Neuronal stem cell (in vitro differentiated cells): ENCODE measurements at places on chromosomes 16 and 17.

- DNase-seq = no peak
Observed at GRCh38 chr16:14302399-14303181, 231.5 kb downstream of the MRTFB start.

- no peak for DNase-seq
Observed at GRCh38 chr16:1696863-1697262, 9.1 kb upstream of the MAPK8IP3 start.

GRCh38 chr17:1067282-1067956, 70.5 kb downstream of the TIMM22 start:
- no peak for DNase-seq

- no peak for DNase-seq
Observed at GRCh38 chr16:10352262-10352661, 33.6 kb upstream of the ATF7IP2 start.

DNA sequence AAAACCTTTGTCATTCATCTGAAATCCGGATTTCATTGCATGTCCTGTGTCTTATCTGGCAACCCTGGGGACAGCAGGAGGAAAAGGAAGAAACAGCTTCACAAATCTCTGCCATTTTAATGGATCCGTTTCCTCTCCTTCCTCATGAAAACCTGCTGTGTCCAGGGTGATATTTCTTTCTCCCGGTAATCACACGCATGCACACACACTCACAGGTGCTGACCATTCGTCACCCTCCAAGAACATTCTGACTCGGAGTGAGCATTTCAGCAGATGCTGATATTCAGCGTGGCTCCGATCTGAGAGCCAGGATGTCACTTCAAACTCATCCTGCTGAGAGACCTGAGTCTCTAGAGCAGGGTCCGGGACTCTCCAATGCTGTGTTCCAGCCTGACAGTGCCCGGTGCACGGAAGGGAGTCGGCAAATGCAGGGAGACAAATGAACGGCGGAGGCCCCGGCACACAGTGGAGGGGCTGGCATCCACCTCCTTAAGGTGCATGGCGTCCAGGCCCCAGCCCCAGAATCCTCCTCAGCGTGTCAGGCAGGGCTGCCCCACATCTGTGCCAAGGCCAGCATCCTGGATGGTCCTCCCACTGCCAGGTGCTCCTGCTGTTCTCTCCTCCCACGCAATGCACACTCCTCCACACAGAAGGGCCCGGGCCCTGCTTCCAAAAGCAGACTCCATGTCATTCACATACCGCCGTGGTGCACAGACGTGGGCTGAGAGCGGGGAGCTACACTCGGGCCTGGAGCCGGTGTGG, 70.7 kb downstream of the RBFOX3 start:
- DNase-seq = no peak

DNA sequence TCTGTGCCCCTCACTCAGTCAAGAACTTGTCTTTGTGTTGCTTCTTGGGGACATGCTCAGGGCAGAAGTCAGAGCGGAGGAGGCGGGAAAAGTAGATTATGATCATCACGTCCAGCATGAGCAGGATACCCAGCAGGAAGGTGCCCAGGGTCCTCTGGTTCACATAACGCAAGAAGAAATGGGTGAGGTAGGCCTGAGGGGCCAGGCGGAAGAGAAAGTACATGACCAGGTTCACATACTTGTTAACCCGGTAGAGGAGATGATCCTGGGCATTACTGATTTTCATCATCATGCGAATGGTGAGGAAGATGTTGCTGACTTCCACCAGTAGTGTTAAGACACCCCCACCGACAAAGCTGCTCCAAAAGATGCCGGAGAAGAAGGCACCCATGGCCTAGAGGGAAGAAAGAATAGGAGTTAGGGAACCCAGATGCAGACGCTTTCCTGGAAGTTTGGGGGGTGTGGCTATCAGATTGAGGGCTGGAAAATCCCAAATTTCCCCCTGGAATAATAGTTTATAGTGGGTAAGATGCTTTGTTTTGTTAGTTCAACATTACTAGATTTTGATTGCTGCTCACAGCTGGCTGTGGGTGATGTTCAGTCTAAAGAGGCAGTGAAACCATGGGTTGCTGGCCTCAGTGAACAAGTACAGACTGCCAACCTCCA, 1.4 kb downstream of the TLCD1 start:
- DNase-seq = no peak

GRCh38 chr17:1546292-1546922, 16.2 kb downstream of the PITPNA start:
- DNase-seq = no peak

GRCh38 chr17:43745541-43745940, 13.1 kb downstream of the SOST start:
- no peak for DNase-seq

GRCh38 chr17:35733366-35733765, 1.9 kb downstream of the RASL10B start:
- DNase-seq = no peak

GRCh38 chr17:34542700-34543336, 36.6 kb upstream of the TMEM132E start:
- DNase-seq = peak; percentile 64

GRCh38 chr16:3762107-3762750, 44.9 kb upstream of the TRAP1 start:
- DNase-seq = no peak

DNA sequence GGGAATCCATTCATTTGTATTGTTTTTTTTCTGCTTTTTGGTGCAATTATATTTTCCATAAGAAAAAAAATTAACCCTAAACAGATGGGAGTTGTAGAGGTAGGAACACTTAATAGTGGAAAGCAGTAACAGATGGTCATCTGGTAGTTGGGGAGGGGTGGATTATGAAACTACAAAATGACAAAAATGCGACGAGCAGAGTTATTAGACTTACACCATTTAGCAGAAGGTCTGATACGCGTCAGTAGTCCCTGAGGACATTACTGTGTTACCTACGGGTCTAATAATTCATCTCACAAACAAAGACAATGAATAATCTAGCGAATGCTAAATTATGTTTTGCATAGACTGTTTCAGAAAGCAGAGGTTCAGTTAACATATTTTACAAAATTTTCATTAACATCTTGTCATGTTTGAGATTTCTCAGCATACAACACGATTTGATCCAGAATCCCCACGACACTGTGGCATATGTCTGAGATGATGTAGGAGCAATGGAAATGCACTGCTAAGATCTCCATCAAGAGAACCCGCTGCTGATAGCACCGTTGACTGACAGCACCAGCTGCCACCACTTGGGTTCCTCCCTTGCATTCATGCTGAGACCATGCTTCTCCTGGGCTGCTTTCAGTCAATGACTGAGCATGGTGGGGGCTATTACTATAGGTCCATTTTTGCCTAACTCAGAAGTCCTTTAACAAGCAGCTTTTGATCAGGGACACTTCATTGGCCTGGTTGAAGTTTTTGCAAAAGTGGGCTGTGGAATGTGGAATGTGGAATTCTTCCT, 182.2 kb upstream of the CPHXL start:
- DNase-seq = no peak

DNA sequence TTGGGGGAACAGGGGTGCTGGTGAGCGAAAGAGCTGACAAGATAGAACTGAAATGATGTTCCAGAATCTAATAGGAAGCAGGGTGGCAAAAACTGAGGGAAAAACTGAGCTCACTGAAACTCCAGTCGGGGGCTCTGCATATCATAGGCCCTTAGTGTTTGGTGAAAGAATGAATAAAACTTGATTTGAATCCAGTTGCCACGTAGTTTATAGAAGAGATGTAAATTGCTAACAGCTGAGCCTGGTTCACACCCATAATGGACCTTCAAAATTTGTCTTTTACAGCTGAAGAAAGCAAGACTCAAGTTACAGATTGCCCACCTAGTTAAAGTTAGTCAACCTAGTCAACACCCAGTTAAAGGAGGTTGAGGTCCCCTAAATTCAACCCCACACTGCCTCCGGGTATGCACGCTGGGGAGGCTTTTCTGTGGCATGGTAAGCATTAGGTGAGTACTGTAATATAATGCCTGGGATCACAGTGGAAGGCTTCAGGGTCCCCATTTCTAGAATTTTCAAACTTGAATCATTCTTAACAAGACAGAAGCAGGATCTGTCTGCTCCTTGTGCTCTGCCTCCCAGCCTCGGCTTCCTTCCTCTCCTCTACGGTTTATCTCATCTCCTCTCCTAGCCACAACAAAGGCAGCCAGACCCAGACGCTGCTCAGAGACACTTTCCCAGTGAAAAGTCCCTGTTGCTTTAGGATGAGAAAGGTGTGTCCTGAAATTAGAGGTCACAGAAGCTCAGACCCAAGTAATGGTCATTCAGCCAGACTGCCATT, 26.9 kb upstream of the SUPT4H1 start:
- no peak for DNase-seq

- no peak for DNase-seq
Observed at GRCh38 chr17:6914711-6915110, 81.1 kb upstream of the ALOX12 start.

DNA sequence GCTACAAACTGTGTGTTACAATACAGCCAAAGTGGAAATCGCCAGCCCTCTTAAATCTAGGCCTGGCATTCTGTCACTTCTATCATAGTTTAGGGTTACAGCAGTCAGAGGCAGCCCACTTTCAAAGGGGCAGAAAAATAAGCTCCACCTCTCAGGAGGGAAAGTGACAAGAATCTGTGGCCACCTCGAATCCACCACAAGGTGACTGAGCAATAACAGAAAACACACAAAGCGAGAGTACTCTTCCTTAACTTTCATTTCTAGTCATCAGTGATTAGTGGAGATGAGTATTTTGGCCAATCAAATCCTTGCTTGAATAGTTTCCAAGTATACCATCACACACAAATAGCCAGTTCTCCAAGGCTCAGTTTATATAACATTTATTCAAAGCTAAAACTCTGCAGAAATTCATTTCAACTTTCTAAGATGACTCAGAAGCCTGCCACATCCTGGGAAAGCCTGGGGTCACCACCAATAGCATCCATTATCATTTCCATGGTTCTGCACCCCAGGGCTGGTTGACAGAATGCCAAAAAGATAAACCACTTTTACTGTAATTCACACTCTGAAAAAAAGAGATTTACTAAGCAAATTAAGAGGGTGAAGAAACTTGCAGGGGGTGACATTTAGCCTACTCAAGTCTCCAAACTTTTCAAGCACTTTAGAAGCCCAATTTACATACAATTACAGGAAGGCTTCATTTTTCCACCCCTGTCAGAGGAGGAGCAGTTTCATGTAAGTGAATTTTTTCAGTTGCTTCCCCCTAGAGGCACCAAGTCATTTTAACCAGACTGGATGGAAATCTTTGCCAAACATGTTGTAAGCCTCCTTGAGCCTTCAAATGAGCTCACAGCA, 66.8 kb downstream of the SALL1 start:
- no peak for DNase-seq

DNA sequence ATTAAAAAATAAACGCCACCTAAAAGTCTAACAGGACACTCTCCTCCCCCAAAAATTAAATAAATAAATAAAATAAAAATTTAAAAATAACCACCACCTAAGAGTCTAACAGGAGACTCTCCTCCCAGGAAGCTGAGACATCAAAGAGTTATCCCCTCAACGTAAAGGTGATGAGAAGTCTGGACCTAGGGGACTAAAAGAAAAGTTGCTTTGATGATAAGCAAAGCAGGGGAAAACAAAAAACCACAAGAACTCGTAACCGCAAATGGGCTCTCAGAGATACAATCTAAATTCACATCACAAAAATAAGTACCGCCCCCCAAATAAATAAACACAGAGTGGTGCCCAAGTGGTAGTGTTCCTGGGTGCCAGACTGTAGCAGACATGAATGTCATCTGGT, 412.2 kb downstream of the ZFHX3 start:
- no peak for DNase-seq

- no peak for DNase-seq
Observed at GRCh38 chr16:2611499-2611862, 70.8 kb upstream of the KCTD5 start.

DNA sequence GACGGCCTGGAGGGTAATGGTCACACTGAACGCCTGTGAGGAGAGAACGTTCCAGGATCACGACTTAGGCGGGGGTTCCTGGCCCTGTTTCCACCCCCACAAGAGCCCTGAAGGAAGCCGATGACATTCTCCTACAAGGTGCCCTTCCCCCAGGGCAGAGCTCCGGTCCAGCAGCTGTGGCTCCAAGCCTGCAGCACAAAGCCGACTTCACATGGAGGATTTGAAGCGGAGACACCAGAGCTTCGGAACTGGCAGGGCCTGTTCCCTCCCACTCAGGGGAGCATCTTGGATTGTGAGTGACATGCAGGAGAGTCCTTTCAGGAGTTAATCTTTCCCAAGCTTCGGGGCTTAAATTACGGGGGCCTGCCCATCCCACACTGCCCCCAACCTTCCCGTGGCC, 5.0 kb downstream of the FADS6 start:
- no peak for DNase-seq

DNA sequence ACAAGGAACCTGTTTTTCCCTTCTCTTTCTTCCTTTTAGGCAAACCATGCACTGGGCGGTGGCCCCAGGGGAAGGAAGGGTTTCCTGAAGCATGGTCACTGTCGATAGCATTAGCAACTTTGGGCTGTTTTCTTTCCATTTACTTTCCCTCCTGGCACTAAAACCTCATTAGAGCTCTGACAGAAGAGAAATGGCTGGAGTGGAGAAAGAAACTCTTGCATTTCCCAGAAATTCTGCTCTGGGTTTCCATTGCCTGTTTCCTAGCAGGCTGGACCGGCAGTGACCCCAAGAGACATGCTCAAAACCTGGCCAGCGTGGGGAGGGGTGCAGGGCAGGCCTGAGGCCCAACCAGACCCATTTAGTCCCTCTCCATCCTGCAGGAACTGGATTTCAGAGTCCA, 230.7 kb upstream of the CCL2 start:
- no peak for DNase-seq

- no peak for DNase-seq
Observed at GRCh38 chr16:49739381-49739780, 116.5 kb downstream of the ZNF423 start.

- no peak for DNase-seq
Observed at GRCh38 chr17:30219833-30220232, 15.7 kb downstream of the SLC6A4 start.

GRCh38 chr16:63876103-63876502, 1245.8 kb downstream of the CDH11 start:
- DNase-seq = no peak

- peak; percentile 55 for DNase-seq
Observed at GRCh38 chr16:10256784-10257641, 74.8 kb upstream of the GRIN2A start.

- DNase-seq = no peak
Observed at GRCh38 chr17:12547831-12548230, 117.9 kb upstream of the MYOCD start.

DNA sequence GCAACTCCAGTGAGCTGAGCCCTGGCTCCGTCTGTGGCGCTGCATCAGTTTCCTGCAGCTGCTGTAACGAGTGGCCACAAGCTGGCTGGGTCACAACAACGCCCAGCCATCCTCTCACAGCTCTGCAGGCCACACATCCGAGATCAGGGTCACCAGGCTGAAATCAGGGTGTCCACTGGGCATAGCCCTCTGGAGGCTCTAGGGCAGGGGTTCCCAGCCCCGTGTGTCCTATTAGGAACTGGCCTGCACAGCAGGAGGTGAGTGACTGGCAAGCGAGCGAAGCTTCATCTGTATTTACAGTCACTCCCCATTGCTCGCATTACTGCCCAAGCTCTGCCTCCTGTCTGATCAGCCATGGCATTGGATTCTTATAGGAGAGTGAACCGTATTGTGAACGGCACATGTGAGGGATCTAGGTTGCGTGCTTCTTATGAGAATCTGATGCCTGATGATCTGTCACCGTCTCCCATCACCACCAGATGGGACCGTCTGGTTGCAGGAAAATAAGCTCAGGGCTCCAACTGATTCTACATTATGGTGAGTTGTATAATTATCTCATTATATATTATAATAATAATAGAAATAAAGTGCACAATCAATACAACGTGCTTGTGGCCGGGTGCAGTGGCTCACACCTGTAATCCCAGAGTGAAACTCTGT, 176.5 kb downstream of the SEC14L1 start:
- DNase-seq = no peak

- DNase-seq = no peak
Observed at GRCh38 chr17:19015428-19015827, 10.9 kb upstream of the FAM83G start.

- DNase-seq = no peak
Observed at GRCh38 chr17:27855454-27855853, 37.7 kb downstream of the LYRM9 start.
